ENCODE measurements at places on chromosomes 3 and 15.

DNA sequence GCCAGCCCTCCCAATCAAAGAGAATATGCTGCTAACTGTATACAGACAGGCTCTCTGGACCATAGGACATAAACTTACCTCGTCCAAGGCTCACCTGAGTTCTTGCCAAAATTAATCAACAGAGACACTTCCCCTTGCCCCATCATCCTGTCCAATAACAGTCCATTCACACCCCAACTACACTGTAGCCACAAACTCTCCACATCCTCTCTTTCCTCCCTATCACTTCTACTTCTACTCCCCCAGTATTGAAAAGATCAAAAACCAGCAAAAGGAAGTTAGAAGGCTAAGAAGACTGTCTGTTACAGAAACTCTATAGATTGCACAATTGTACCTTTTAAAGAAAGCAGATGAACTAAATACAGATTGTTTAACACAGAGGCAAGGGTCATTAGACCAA lies 133.5 kb upstream of the STT3B start:
- no peak for DNase-seq

GRCh38 chr3:127036209-127037020 lies 53.5 kb downstream of the PLXNA1 start:
- DNase-seq, result no peak

GRCh38 chr3:114067804-114068203 lies 11.3 kb downstream of the QTRT2 start:
- DNase-seq, result no peak

DNA sequence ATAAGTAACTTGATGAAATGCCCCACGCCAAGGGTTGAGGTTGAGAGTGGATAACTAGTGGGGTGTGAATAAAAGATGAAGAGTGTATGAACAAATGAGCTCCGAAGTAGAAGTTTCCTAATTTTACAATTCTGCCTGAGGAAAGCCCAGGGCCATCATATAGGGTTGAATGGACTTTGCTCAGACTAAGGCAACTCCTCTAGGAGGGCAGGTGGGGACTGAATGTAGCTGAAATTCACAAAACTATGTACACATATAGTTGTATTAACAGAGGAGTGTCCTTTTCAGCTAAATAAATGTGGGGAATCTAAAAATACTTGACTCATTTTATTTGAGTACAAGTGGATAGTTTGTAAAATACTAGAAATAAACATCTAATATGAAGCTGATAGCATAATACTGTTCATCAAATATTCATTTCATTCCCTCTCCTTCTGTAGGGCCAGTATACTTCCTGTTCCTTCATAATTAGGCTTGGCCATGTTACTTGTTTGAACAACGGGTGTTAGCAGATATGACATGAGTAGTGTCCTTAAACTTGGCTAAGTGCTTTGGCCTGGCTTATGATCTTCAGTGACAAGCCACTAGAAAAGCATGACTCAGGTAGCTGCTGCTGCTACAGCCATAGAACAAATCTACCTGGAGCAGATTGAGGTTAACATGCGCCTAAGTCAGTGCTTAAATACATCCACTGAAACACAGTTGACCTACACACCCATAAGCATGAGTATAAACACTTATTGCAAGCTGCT lies 26.5 kb downstream of the PLSCR1 start:
- no peak for DNase-seq

DNA sequence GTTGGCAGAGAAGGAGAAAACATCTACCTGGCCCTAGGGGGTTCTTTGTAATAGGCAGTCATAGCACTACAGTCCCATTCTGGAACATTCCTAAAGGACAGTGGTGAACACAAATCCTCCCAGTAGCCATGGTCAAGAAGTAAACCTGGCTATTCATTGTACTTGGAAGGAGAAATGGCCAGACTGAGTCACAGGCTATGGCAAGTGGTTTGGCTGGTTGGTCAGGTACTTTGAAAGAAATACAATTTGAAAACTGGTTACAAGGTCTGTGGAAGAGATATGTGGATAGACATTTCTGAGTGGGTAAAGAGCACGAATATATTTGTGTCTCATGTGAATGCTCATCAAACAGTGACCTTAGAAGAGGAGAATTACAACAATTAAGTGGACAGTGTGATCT lies 33.0 kb upstream of the FAN1 start:
- no peak for DNase-seq

DNA sequence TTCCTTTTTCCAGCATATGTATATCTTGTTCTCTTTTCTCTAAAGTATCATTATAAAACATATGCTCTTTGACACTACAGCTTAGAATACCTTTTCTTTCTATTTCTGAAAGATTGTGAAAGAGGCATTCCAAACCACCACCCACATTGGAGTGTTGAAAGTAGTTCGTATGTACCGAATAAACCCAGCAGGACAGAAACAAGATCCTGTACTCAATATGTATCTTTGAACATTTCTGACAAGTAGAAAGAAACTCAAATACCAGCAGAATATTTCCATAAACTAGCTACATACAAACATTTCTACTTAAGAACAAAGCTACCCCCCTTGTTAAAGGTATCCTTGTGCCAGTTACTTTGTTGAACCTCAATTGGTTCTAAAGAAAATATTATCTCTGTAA lies 415.3 kb upstream of the ALCAM start:
- DNase-seq, result no peak

DNA sequence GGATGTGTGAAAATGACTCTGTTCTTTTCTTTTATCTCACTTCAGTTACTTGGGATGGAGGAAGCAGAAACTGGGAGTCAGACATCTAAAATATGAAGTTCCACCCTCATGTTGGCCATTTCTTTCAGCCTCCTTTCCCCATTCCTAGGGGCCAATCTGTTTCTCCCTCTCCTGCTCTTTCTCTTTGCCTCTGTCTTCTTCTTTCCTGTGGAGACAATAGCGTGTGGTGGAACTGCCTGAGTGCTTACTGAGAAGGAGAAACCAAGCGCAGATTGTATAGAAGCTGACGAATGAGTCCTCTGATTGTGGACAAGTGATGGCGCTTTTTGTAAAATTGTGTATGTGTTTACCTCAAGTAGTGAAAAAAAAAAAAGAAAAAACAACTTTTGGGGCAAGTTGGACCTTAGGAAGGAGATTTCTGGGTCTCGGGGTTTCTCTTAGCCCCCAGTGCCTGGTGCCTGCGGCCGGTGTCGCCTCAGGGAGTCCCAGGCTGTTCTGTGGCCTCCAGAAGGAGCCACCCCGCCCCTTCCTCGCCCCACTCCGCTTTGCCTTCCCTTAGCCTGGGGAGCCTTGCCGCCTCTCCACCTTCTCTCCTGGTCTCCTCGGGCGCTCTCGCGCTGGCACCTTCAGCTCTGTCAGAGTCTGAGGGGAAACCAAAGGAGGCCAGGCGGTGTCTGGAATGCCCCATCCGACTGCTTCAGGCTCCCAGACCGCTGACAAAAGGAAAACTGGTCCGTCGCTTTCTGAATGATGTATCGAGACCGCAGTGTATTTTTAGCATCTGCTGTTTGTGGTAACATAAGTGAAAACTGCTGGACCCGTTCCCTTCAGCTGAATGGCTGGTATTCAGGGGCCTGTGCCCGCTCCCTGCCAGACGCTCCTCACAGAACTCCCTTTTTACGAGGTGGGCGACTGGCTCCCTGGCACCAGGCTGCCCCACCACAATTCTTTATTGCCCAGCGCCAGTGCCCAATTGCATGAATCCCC lies 30.1 kb downstream of the SCG5 start:
- no peak for DNase-seq

DNA sequence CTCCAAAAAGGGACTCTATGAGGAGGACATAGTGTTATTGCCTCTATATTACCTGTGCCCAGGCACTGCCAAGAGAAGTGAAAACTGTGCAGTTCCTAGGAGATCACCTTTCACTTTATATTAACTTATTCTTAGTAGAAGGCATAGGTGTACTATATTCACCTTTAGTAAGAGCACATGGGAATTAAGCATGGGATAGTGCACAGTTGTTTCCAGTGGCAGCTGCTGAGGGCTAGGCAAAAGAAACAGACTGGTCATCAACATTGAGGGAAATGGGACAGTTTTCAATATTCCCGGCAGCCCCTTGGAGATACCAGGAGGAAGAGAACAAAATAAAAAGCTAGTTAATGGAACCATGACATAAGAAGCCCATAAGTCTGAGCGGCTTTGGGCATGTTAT lies 100.9 kb downstream of the PLCL2 start:
- no peak for DNase-seq

- no peak for DNase-seq
Measured at GRCh38 chr3:192817053-192817452, 89.7 kb upstream of the FGF12 start.

DNA sequence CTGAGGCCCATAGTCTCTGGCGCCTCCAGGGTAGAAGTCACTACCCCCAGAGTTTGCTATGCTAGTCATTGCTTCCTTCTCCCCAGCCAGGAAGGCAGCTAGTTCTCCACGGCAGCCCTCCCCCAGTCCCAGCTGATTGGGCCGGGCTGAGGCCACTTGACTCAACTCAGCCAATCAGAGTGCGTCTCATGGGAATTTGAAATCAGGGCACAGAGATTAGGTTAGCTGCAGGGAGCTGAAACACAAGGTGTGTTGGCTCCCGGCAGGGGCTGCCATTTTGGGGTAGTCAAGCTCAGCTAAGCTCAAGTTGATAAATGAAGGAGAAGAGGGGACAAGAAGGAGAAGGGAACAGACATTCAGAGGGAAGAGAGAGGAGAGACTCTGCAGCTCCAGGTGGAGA lies 32.8 kb downstream of the LINGO1 start:
- no peak for DNase-seq

DNA sequence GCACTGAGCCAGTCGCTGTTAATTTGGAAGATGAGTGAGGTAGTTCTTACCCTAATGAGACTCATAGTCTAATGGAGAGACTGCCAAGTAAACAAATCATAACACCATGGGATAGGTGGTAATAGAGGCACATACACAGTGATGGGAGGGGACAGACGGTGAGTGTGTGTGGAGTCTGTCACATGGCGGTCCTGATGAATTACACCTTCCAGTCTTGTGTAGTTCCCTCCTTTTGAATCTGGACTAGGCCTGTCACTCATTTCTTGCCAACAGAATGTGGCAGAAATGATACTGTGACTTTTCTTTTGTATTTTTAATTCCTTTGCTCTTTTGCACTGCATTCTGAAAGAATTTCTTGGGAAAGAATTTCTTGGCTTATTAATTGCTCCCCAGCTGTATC lies 78.1 kb downstream of the NR1D2 start:
- DNase-seq, result no peak

GRCh38 chr3:13963137-13963886 lies 83.4 kb upstream of the WNT7A start:
- DNase-seq, result no peak

- no peak for DNase-seq
Measured at GRCh38 chr3:59796456-59796855, 746.6 kb upstream of the CFAP20DC start.

- peak; percentile 41 for DNase-seq
Measured at GRCh38 chr3:45064512-45065372, 38.6 kb downstream of the CLEC3B start.

- DNase-seq, result no peak
Measured at GRCh38 chr3:56762718-56763117, 39.0 kb downstream of the ARHGEF3 start.

DNA sequence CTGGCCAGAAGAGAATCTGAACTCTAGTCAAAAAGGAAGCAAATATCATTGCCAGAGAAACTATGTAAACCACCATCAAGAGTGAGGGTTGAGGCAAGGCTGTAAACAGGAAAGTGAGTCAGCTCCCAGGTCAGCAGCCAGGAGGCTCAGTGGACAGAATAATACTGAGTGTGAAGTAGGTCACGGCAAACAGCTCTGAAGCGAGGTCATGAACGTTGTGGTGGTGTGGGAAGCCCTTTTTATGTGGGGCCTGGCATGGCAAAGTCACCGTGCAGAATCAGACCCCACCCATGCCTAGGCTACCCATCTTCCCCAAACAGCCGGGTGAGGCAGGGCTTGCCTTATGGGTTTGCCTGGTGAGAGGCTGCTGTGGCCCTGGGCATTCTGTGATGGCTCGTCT lies 43.9 kb downstream of the THBS1 start:
- peak; percentile 58 for DNase-seq

- no peak for DNase-seq
Measured at GRCh38 chr3:55169608-55170072, 241.8 kb upstream of the LRTM1 start.

- no peak for DNase-seq
Measured at GRCh38 chr3:87025661-87026645, 35.0 kb upstream of the VGLL3 start.

- no peak for DNase-seq
Measured at GRCh38 chr3:156181509-156181908, 61.1 kb downstream of the KCNAB1 start.

- no peak for DNase-seq
Measured at GRCh38 chr15:77731067-77731466, 98.4 kb upstream of the LINGO1 start.
